ENCODE measurements at places on chromosomes 12 and 14.
A peak's percentile ranks its signal among the peaks of the same experiment; 100 is the strongest.

DNA sequence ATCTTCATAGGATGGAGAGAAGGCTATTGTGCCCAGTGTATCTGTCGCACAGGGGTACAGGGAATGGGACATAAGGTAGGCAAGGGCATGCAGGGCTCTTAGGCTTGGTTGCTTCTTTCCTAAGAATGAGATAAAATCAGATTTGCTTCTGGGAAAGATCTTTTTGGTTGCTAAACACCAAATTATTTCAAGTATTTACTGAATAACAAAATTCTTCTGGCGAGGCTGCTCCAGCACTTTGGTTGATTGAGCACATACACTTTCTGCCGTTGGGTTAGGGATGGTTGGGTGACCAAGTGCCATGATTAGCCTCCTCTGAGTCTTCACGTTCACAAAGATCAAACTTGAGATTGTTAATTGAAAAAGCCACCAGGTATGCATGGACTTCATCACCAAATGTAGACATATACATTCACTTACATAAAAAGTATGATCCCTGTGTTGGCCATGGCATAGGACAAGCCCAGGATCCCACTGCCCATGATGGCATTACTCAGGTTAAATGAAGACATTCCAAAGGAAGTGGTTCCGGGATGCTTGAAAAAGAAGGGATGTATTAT lies 38.2 kb downstream of the SLC38A4 start:
- no peak for DNase-seq

DNA sequence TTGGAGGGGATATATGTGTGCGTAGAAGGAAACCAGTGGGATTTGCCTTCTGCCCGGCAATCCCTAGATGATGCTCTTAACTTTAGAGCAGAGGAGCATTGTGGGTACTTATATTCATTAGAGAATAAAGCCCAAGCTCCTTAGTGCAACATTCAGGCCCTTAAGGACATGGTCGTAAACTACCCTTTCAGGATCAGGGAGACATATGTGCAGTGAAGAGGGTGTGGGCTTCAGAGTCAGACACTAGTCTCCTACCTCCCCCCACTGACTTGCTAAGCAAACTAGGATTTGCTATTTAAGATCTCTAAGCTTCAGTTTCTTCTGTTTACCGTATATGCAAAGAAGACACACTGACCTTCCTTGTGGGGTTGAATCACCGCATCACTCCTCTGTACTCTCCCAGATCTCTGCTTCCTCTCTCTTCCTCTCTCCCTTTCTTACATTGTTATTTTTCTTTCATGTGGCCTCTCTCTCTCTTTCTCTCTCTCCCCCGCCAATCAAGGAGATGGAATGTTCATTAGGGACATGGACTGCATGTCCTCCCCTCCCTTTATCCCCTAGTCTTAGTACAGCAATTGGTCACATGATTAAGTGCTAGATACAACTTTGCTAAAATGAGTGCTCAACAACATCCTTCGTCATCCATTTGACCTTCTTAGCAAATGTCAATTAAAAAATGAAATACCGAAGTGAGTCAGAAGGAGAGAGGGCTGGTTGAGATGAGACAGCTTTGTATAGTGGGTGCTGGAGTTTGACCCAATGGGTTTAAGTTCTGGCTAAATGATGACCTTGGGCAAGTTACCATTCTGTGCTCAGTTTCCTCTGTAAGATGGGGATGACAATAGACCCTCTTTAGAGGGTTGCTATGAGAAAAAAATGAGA lies 91.7 kb downstream of the TMX1 start:
- no peak for DNase-seq

- DNase-seq: peak; percentile 40
These were observed 630 bp downstream of the FOS start for GRCh38 chr14:75279153-75279762.

GRCh38 chr12:107092669-107093416 lies 506 bp downstream of the CRY1 start:
- peak; percentile 65 for DNase-seq

- no peak for DNase-seq
These were observed 4.1 kb upstream of the PLEK2 start for GRCh38 chr14:67416085-67416484.

DNA sequence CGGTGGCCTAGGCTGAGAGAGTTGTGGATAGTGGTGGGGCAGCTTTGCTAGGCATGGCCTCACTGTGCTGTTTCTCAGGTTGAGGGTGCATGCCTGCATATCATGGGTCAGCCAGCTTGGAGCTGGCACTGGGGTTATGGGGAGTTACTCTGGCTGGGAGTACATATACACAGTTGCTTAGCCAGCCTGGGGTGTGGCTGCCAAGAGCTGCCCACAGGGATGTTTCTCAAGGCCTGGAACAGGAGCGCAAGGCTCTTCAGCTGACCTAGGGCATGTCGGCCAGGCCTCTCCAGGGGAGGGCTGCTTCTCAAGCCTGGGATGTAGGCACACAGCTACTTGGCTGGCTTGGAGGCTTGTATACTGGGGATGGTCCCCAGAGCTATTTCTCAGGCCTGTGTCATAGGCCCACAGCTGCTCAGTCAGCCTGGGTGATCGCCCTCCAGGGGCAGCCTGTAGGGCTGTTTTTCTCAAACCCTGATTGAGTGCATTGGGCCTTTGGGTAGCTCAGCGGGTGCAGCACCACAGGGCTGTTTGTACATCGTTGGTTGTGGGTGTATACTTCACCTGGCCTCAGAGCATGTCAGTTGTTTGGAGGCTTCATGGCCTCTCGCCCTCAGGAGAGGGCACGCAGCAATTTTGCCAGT lies 114.9 kb downstream of the METTL25 start:
- no peak for DNase-seq

GRCh38 chr14:73685328-73685727 lies 28.9 kb downstream of the PNMA1 start:
- no peak for DNase-seq

DNA sequence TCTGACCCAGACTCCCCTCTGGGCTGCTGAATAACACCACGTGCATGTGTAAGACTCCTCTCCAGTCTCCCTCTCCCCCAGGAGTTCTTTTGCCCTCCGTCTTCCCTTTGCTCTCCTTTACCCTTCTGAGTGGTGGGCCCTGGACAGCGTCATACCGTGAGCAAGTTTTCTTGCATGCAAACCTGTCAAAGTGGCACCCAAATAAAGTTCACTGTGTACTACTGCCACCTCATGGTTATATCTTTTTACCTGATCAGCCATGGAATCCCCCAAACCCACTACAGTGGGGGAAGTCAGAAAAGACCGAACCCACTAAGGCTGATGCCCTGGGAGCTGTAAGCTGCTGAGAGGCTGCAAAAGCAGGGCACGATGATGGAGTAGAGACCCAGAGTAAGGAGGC lies 131.1 kb upstream of the VRK1 start:
- no peak for DNase-seq

GRCh38 chr14:29037411-29037810 lies 270.8 kb downstream of the FOXG1 start:
- DNase-seq: no peak

DNA sequence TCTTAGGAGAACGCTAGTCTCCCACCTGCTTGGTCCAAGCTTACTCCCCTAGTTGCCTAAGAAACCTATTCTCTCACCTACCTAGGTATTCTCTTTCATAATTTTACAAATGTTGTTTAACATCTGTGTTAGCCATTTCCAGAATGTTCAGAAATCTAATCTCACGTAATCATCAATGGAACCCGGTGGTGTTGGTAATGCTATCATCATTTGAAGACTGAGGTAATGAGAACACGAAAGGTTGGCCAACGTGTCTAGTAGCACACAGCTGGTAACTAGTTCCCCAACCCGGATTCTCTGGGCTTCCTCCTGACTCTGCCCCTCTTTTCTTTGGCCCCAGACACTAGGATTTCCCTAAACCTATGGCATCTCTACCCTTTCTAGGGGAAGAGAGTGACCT lies 43.8 kb upstream of the EMP1 start:
- DNase-seq: no peak

GRCh38 chr14:23121361-23121771 lies 2.3 kb upstream of the CEBPE start:
- no peak for DNase-seq

- no peak for DNase-seq
These were observed 11.1 kb upstream of the NINJ2 start for GRCh38 chr12:674272-674781.

DNA sequence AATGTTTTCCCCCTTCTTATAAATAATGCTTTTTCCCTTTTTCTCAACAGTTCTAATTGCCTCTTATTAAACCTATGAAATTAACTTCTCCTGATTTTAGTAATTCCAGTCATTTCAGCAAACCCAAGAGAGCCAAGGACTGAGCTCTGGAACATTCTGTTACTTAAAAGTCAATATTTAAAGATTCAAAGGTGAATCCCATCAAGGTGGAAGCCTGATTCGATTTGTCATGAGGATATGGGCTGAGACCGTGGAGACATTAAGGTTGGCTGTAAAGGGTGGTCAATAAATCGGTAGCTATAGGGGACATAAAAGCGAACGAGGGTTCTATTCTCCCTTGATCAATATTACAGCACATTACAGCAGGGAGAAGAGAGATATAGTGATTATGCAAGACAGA lies 66.6 kb upstream of the NELL2 start:
- DNase-seq: no peak
